ENCODE measurements at places on chromosomes 11 and 22.
A peak's percentile ranks its signal among the peaks of the same experiment; 100 is the strongest.

GRCh38 chr11:47506795-47507562 is 46.0 kb downstream of the CELF1 start:
- no peak for DNase-seq

DNA sequence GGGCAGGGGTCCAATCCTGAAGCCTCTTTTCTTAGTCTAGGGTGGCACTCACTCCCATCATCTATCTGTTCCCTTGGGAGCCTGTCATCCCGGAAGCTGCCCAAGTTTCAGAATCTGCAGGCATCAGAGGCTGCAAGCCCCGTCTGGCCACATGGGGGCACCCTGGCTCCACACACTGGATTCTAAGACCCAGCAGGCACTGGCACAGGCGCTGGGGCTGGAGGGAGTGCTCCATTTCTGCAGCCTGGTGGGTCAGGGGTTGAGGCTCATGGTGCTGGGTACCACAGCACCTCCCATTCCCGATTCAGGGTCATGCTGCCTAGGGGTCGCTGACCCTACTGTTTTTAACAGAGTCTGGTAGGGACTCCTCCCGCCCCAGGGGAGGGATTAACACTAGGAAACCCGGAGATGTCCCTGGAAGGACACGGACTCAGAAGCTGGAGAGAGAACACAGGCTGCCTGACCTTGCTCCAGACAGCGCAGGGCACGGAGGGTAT is 243.9 kb upstream of the SYN3 start:
- peak; percentile 35 for DNase-seq

GRCh38 chr22:45987136-45987861 is 10.3 kb upstream of the WNT7B start:
- DNase-seq = no peak

DNA sequence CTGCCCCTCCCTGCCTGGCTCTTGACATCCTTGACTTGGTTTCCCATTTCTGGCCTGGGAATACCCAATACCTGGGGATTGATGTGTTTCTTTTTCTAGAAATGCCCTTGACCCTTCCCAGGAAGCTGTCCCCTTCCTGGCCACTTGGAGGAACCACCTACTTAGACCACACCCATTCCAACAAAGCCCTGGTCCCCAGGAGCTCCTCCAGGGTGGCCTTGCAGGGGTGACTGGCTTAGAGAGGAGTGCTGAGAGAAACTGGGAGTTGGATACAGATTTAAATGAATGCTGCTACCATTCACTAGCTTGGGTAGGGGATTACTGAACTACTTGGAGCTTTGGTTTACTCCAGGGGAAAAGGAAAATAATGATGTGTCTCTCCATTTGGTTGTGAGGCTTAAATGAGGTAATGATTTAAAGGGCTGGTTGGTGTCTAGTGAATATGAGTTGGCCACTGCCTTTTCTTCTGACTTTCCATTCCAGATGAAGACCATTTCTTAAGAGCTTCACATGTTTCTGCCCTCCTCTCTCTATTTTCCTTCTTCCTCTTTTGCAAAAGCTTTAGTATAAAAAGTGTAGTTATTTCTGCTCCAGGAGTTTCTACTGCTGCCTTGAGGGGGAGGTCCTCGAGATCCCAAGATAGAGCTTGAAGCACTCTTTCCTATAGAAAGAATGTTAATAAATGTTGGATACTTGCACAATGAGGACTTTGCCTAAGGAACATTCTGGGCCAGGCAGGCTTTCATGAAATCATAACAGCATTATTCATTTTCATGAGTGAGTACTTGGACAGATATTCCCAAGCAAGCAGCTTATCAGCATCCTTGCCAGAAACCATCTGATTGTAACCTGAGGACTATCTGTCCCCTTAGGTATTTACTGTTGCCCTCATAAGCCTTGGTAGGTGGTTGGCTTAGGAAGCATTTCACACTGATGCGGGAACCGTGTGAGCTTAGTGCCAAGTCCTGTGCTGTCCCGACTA is 22.4 kb downstream of the PANX1 start:
- no peak for DNase-seq

DNA sequence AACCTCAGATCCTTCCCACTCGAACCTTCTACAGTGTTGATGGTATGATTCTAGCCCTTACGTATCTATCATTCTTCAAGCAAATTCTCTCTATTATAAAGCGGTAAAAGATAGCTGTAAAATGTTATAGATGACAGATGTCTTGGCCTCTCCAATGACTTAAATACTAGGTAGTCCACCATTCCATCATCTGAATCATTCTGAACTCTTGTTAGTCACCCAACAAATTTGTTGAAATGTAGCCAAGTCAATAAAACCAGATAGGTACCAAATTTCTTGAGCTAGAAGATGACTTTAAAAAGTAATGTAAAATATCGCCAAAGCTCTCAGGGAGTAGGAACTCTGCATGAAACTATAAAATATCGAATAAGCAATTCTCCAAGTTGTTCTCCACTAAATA is 32.6 kb upstream of the PICALM start:
- no peak for DNase-seq

DNA sequence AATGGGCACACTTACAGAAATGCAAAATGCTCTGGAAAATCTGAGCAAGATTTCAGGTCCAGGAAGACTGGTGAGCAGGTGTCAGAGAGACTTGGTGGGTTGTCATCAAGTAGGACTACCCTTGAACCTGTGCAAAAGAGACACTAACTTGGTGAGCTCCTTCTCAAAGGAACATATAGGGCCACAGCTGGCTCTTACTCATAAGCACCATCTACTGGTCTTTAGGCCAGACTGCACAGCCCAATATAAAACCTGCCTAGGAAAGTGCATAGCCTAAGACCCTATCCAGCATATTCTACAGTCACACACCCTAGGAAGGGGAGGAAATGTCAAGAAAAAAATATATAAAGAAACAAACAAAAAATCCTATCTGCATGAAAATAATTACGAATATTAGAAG is 18.2 kb upstream of the OR10W1 start:
- DNase-seq = no peak

DNA sequence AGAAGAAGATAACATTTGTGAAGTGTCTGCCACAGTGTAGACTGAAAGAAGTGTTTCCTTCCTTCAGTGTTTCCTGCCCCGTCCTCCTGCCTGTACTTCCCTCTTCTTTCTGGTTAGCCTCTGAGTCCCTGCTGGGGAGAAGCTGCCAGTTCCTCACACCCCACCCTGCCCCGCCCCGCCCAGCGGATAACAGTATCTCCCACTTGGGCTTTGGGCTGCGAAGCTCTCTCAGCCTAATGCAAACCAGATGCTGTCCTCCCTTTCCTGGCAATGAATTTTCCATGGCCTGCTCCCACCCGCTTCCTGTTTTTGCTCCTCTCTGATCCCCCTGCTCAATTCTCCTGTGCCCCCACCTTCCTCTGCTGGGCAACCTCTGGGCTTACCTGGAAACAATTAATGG is 5.2 kb upstream of the RAB3IL1 start:
- DNase-seq = no peak

- no peak for DNase-seq
These were observed 17.5 kb downstream of the UQCR10 start for GRCh38 chr22:29784451-29785361.

DNA sequence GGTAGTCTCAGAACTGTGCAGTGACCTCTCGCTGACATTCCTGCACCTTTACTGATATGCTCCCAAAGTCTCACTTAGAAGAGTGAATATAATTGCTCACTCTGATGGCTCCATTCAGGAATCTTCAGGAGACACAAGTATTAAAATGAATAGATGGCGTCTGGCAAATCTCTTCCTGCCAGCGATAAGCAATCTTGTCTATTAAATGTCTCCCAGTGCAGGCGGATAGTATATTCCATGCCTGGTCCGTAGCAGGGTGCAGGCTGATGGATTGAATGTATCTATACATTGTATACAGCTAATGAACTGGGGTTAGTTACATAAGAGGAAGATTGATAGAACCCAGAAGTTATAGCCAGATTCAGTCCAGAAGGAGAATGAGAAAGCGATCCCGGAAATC is 575.3 kb downstream of the NTM start:
- no peak for DNase-seq

DNA sequence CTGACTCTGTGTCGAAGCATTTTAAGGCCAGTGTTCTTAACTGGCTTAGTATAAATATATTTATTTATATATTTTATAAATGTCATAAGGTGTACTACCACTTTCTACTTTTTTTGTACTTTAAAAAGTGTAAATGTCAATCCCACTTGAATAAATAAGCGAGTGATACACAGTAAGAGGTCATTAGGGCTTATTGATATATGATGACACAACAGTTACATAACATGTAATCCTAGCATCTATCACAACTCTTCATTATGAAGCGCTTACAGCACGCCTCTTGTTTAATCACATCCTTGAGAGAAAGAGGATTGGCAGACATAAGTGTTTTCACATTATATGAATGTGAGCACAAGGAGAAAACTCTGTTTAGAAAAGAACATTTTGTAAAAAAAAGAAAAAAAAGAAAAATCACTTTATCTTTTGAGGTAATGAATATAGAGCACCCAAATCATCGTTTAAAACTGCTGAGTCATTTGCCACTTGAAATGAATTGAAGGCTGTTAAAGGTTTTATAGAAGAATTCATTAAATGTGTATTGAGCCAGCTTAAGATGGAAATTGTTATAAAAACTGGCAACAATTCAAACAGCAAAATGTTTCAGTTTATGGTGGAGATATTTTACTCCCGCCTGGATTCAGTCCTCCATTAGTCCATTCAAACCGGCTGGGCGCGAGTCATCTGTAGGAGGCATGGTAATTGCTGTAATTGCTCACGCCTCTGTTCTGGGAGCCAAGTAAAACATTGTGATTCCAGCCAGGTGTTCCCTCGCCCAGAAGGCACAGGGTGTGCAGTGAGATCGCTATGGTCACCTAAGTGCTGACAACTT is 627.3 kb upstream of the KIRREL3 start:
- peak; percentile 99 for DNase-seq

- no peak for DNase-seq
These were observed 5.2 kb upstream of the TBCEL start for GRCh38 chr11:121018746-121019145.

DNA sequence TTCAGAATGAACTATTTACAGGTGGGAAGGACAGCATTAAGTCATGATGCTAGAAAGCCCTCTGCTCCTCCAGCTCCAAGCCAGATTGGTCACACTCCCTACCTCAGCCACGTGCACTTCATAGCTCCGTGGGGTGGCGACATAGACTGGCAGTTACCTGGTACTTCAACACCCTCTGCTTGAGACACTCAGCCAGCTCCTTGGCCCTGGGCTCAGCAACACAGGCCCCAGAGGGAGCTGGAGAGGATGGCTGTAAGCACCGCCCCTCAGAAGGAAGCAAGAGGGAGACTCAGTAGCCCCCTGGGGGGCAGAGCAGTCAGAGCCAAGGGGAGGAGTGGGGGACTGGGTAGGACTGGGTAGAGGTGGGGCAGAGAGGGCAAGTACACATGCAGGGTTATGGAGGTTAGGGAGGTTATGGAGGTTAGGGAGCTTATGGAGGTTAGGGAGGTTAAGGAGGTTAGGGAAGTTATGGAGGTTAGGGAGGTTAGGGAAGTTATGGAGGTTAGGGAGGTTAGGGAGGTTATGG is 102.1 kb upstream of the BID start:
- no peak for DNase-seq

- no peak for DNase-seq
These were observed 455.0 kb downstream of the BRD1 start for GRCh38 chr22:49372530-49373288.

DNA sequence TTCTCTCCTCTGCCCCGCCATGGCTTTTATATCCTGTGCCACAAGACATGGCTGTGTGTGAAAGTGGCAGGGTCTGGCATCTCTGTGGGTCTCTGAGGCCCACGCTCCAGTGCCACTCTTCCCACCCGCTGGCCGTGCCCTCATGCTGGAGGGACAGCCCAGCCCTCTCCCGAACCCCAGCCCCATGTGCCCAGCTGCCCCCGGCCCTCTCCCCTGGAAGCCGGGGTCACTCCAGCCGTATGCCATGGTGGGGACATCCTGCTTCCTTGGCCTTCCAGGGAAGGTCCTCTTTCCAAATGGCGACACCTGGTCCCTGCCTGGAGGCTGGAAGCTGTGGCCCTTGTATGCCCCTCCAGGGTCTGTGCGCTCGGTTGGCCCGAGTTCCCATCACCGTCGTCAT is 63.3 kb upstream of the PPP6R3 start:
- DNase-seq = no peak

- peak; percentile 67 for DNase-seq
These were observed at the start of gene RTN4RL2 for GRCh38 chr11:57460022-57460757. RTN4RL2 (plus strand) TSS chr11:57460528; CDS start chr11:57460866, 338 bp downstream.

- no peak for DNase-seq
These were observed 77.4 kb downstream of the FBLN1 start for GRCh38 chr22:45579806-45580725.

Measured in NCI-H1105 (cell line).